Omental fat pad (tissue), 4 donors: ENCODE measurements at places on chromosomes 4 and X. TPM values are rescaled to one million over a fixed set of nuclear protein-coding genes. Genes with fewer than 3 reads are reported as not detected.

NEUROG2 gene
- total RNA-seq: not detected

SPANXB1 gene
- not detected for total RNA-seq

GASK1B gene
- total RNA-seq: 52.3 TPM

EGFL6 gene
- total RNA-seq: 4.2 TPM

PNMA6F gene
- not detected for total RNA-seq

VBP1 gene
- total RNA-seq: 30.4 TPM

CTAG2 gene
- not detected for total RNA-seq

STOX2 gene
- total RNA-seq: 3.0 TPM

ARMCX1 gene
- total RNA-seq: 13.7 TPM

DIAPH2 gene
- total RNA-seq: 36.6 TPM

POU4F2 gene
- not detected for total RNA-seq

DTHD1 gene
- 0.84 TPM for total RNA-seq

XKRX gene
- total RNA-seq: not detected

FHIP1A gene
- 0.32 TPM for total RNA-seq

SGCB gene
- 32.5 TPM for total RNA-seq

PABPC5 gene
- 0.60 TPM for total RNA-seq

SH3D19 gene
- total RNA-seq: 166 TPM

PPID gene
- 23.9 TPM for total RNA-seq

GAGE2A gene
- not detected for total RNA-seq

SLC7A11 gene
- total RNA-seq: 1.5 TPM

SOWAHB gene
- total RNA-seq: 0.12 TPM

PALLD gene
- total RNA-seq: 164 TPM

RNF150 gene
- 14.3 TPM for total RNA-seq

L1CAM gene
- 2.0 TPM for total RNA-seq

DKC1 gene
- 29.8 TPM for total RNA-seq

NLGN4X gene
- total RNA-seq: 14.8 TPM

SH2D1A gene
- total RNA-seq: 3.5 TPM

USP26 gene
- not detected for total RNA-seq
